Activated CD4-positive, alpha-beta T cell treated with anti-CD3 and anti-CD28 coated beads, Interleukin-2, amount 50 U/mL, for 1 hour (primary cell): ENCODE measurements at places on chromosomes 7 and 10.

GRCh38 chr10:74104480-74104879 lies 46.1 kb downstream of the AP3M1 start:
- no peak for DNase-seq

DNA sequence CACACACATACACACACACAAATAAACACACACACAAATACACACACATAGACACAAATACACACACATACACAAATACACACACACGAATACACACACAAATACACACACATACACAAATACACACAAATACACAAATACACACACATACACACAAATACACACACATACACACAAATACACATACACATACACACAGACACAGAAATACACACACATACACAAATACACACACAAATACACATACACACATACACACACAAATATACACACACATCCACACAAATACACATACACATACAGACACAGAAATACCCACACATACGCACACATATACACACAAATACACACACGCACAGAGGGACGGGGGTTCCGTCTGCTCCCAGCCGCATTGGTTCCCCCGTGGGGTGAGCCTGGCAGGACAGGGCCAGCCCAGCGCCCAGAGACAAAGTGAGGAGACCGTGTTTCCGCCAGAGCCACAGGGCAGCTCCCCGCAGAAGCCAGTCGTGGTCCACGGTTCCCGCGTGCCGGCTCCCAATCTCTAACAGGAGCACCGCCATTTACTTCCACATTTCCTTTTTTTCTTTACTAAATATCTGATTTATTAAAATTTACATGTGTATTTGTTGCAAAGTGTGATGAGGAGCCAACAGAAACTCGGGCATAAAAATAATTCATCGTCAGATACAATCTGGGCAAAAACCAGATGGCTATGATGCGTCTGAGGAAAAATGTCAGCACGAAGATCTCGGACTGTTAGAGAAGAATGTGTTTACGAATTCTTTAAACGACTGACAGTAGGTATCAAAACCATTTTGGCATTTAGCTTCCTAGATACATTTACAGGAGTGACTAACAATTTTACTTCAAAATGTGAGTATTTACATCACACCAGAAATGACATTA lies 3.1 kb upstream of the KNDC1 start:
- no peak for DNase-seq

DNA sequence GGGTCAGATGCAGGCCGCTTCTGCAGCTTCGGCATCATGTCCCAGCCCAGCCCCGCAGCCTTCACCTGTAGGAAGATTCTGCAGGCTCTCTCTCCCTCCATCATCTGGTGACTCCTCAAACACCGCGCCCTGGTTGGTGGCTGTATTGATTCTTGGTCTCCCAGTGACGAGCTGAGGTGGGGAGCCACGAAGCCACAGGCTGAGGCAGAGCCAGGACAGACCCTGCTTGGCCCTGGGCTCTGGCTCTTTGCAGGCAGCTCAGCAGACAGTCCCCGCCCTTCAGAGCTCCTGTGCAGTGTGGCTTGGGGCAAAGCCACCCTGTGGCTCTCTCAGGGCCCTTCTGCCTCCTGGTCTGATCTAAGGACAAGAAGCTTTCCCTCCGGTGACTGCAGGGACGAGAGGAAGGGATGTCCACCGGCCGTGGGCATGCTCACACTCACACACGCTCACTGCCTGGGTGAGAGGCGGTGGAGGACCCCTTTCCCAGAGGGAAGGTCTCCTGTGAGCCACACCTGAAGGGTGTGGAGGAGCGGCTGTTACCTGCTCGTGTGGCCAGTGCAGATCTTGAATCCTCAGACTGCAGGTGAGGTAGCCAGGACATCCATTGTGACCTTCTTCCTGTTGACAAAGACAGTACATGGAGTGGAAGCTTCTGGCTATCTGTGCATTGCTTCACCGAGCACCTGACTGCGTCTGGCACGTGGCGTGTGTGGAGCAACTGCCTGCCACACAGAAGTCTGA lies 79.6 kb downstream of the INPP5A start:
- DNase-seq: no peak

- DNase-seq: no peak
Observed at GRCh38 chr7:14748461-14748860, 154.1 kb downstream of the DGKB start.

DNA sequence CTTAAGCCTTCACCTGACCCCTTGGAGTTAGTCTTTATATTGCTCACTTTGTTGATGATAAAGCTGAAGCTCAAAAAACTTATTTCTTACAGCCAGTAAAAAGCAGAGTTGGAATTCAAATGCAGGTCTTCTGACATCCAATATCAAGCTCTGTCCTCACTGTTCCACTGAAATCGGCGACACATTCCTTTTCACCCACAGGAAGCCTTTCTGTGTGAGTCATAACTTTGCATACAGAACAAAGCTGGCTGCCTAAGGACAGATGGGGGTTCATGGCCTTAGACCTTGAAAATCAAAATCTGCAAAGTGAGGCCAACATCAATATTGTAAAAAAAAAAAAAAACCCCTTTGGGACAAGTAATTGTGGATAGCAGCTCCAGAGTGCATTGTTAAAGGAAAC lies 21.8 kb upstream of the AKR1B1 start:
- no peak for DNase-seq

DNA sequence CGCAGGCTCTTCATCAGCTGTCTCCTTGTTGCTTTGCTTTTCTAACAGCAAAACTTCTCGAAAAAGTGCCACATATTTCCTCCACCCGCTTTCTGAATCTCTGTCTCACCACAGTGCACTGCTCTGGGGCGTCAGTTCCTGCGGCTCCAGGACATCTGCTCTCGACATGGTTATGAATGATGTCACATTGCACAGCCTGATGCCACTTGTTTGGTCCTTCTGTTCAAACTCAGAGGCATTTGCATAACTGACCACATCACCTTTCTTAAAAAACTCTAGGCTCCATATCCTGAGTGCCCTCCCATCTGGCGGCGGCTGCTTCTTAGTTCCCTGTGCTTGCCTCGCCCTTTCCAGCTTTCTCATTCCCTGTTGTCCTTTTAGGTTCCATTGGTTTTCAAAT lies 469.3 kb upstream of the COBL start:
- DNase-seq: no peak
